ENCODE measurements at places on chromosomes 3 and 15. TPM values are rescaled to one million over a fixed set of nuclear protein-coding genes. Genes with fewer than 3 reads are reported as not detected.

CIB2 gene
- 8.3 TPM for total RNA-seq

PARP9 gene
- 12.7 TPM for total RNA-seq

TMCC1 gene
- total RNA-seq = 38.3 TPM

LHFPL4 gene
- not detected for total RNA-seq

MASP1 gene
- 188 TPM for total RNA-seq

SNAP23 gene
- total RNA-seq = 29.9 TPM

DNA sequence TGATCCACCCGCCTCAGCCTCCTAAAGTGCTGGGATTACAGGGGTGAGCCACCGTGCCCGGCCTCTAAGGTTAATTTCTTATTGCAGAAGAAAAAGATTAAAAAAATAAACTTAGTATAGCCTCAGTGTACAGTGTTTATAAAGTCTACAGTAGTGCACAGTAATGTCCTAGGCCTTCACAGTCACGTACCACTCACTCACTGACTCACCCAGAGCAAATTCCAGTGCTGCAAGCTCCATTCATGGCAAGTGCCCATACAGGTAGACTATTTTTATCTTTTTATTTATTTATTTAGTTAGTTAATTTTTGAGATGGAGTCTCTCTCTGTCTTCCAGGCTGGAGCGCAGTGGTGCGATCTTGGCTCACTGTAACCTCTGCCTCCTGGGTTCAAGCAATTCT is 3.2 kb upstream of the FLNB start:
- H3K4me3 ChIP-seq = no peak overlapping the region
- H3K27me3 ChIP-seq = no peaks in the 10 kb centered on the region
- H3K27ac ChIP-seq = no peak overlapping the region
- DNase-seq = no peak
- no peaks in the 10 kb centered on the region for H3K36me3 ChIP-seq

DNA sequence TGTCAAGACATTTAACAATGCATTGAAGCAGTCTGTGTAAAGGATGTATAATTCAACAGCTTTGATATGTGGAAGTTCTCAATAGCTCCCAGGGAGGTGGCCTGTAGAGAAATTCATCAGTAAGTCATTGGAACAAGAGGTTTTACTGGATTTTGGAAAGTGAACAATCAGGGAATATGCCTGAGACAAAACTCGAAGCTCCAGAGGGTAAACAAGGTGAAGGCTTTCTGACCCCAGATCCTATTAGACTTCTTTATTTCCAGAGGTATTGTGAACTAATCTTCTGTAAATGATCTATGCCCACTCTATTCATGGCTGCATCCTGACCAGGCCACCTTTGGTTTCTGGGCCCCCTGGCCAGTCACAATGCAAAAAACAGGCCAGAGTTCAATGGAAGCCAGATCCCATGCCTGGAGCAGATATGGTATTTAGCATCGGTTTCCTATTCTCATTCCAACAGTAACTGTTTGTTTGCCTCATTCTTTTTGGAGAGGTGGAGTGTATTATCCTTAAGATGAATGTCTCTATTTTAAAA is 177.3 kb downstream of the SATB1 start:
- no peaks in the 10 kb centered on the region for H3K36me3 ChIP-seq
- no peak overlapping the region for H3K4me3 ChIP-seq
- no peaks in the 10 kb centered on the region for H3K27me3 ChIP-seq
- no peak overlapping the region for H3K27ac ChIP-seq

GRCh38 chr3:38109580-38110313 is 27.2 kb downstream of the ACAA1 start:
- H3K27ac ChIP-seq = no peak overlapping the region
- no peaks in the 10 kb centered on the region for H3K27me3 ChIP-seq
- peak; percentile 12 for DNase-seq
- H3K4me3 ChIP-seq = no peak overlapping the region

DNA sequence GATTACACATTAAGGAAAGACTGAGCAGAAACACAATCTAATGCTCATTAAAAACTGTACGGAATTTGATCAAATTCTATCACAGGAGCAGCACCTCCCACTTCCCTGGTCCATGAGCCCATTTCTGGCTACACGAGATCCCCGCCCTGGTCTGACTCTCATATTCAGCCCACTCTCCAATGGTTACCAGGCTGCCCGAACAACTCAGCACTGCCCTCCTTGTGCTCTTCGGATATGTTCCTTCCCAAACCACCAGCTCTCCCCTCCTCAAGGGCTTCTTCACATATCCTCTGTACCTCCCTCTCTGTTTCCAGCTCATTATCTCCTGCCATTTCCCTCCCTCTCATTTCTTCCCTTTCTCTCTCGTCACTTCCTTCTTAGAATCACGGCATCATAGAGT is 180.5 kb downstream of the RSL24D1 start:
- no peak for DNase-seq
- H3K27ac ChIP-seq = no peak overlapping the region
- no peaks in the 10 kb centered on the region for H3K27me3 ChIP-seq
- H3K36me3 ChIP-seq = no peaks in the 10 kb centered on the region
- H3K4me1 ChIP-seq = no peaks in the 10 kb centered on the region

GRCh38 chr15:76582550-76582949 is 246.0 kb downstream of the ISL2 start:
- DNase-seq = no peak
- H3K4me3 ChIP-seq = no peak overlapping the region
- H3K27ac ChIP-seq = no peak overlapping the region
- H3K4me1 ChIP-seq = peaks cover 2% of the 10 kb centered on the region
- H3K27me3 ChIP-seq = no peaks in the 10 kb centered on the region

DNA sequence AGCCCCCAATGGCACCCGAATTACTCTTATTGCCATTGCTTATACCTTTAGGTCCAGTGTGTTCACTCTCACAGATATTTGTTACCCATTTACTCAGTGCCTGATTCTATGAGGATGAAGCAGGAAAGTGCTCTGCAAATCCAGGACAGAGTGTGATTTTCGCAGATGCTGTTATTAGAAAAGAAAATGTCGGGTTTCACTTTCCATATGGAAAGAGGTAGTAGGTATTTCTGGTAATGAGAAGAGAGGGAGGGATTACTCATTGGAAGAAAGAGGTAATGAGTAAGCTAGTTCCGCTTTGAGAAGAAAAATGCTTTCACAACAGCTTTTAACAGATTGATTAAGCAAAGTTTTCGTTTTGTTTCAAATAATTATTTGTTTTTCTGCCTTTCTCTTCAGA is 336.3 kb upstream of the CFAP20DC start:
- no peak overlapping the region for H3K4me3 ChIP-seq
- H3K27ac ChIP-seq = no peak overlapping the region
- H3K27me3 ChIP-seq = no peaks in the 10 kb centered on the region
- H3K4me1 ChIP-seq = no peaks in the 10 kb centered on the region
- DNase-seq = no peak

GRCh38 chr3:56998076-56998529 is 62.4 kb upstream of the SPATA12 start:
- H3K27me3 ChIP-seq = no peaks in the 10 kb centered on the region
- no peak for DNase-seq
- no peaks in the 10 kb centered on the region for H3K4me1 ChIP-seq
- no peak overlapping the region for H3K4me3 ChIP-seq

DNA sequence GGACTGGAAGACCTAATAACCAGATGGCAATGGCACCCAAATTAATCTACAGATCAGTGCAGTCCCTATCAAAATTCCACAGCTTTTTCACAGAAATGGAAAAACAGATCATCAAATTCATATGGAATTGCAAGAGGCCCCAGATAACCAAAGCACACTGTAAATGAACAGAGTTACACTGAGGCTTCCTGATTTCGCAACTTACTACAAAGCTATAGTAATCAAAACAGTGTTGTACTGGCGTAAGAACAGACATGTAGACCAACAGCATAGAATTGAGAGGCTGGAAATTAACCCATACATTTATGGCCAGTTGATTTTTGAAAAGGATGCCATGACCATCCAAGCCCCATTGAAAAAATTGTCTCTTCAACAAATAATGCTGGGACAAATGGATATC is 16.2 kb downstream of the XPC start:
- no peak overlapping the region for H3K27ac ChIP-seq
- H3K4me1 ChIP-seq = no peaks in the 10 kb centered on the region
- H3K36me3 ChIP-seq = peaks cover 94% of the 10 kb centered on the region
- H3K27me3 ChIP-seq = no peaks in the 10 kb centered on the region
- no peak for DNase-seq

DNA sequence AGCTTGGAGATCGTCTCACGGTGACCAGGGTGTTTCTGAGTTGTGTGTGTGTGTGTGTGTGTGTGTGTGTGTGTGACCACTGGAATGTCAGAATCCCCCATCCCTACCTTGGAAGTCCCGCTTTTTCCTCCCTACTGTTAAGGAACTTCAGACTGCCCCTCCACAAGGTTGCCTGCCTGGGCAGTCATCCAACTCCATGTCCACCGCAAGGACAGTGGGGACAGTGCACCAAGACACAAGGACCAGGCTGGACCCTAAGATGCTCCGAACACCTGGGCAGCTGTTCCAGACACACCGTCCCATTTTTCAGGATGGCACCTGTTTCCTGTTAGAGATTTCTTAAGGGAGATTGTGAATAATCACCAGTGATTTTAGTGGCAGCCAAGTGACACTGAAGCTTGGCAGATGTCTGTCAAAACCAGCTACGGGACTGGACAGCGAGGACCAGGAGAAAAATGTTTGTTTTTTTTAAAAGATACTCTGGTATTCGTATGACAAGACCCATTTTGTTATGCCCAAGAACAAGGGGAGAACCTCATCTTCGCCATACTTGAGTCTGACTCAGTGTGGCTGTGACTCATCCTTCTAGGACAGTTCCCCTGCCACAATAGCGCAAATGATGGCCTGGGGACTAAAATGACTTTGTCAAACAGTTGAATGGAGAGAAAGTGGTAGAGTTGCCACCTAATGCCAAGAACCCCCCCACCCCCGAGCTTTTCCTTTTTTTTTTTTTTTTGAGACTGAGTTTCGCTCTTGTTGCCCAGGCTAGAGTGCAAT is 15.5 kb downstream of the PAQR9 start:
- H3K36me3 ChIP-seq = no peaks in the 10 kb centered on the region
- H3K27ac ChIP-seq = no peak overlapping the region
- H3K4me1 ChIP-seq = no peaks in the 10 kb centered on the region
- H3K4me3 ChIP-seq = no peak overlapping the region
- DNase-seq = no peak

DNA sequence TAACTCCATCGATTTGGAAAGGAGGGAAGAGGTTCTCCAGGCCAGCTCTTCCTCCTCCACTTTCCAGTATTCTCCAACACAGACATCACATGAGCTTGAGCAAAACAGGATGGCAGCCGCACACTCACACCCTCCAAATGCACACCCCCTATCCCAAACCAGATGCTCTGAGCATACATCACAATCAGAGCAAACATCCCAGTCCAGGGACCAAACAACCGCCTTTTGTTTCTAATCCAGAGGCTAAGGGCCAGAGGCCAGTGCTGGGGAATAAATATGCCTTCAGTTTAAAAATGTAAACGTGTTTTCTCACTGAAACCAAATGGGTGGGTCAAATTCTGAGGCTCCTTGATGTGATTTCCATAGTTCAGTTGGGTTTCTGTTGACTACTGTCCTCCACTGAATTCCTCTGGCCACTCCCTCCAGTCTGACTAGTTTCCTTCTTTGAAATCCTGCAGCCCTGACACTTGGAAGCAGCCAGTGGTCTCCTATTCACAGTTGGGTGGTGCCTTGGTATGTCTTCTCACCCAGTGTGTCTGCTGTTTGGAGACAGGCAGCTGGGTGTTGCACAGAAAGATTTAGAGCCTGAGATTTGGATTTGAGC is 19.2 kb upstream of the MFGE8 start:
- H3K36me3 ChIP-seq = no peaks in the 10 kb centered on the region
- no peaks in the 10 kb centered on the region for H3K27me3 ChIP-seq
- H3K27ac ChIP-seq = peak overlapping the region; percentile 75
- DNase-seq = peak; percentile 47

DNA sequence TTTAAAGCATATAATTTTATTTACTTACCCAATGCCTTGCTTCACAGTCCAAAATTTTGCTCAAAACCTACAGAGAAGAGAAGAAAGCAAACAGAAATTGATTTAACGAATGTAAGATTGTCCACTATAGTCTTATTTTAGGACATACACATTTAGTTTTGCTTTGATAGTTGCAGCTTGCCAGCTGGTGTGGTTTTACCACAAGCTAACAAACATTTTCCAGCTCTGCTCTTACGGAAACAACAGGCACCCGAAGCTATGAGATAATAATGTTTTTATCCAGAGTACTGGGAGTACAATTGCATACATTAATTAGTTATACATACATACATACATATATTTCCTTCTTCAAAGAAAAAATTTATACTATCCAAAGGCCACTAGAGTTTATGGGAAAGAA is 10.4 kb downstream of the BCL6 start:
- no peaks in the 10 kb centered on the region for H3K27me3 ChIP-seq
- no peak for DNase-seq
- H3K4me1 ChIP-seq = peaks cover 33% of the 10 kb centered on the region
- H3K27ac ChIP-seq = peak overlapping the region; percentile 100
- no peak overlapping the region for H3K4me3 ChIP-seq

GRCh38 chr15:54482251-54482650 is 504.0 kb downstream of the UNC13C start:
- DNase-seq = no peak
- no peaks in the 10 kb centered on the region for H3K27me3 ChIP-seq
- H3K36me3 ChIP-seq = no peaks in the 10 kb centered on the region
- no peak overlapping the region for H3K27ac ChIP-seq
- no peak overlapping the region for H3K4me3 ChIP-seq
- H3K4me1 ChIP-seq = no peaks in the 10 kb centered on the region

DNA sequence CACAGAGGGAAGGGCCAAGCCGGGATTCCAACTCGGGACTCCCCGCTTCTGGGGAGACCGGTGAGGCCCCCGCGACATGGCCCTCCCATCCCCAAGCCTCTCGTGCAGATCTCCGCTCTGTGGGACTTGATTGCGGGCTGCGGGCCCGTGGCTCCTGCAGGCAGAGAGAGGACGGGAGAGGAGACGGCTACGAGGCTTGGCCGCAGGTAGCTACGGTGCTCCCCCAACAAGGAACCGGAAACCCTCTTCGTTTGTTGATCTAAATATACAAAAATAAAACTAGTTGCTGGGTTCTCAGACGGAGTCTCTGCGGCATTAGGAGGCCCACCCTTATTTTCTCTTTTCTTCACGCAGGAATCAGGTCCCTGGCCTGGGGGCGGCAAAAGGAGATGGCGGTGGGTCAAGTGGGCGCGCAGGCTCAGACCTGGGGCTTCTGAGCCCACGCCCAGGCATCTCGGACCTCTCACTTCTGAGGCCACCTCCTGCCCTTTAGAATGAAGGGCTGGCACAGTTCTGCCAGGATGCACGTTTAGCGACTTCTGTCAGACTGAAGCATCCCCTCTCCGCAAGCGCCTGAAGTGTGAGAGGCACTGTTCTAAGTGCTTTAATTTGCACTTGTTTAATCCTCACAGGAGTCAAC is 10.9 kb downstream of the GNB5 start:
- H3K4me1 ChIP-seq = peaks cover 13% of the 10 kb centered on the region
- no peaks in the 10 kb centered on the region for H3K36me3 ChIP-seq
- H3K27me3 ChIP-seq = no peaks in the 10 kb centered on the region
- no peak overlapping the region for H3K27ac ChIP-seq
- H3K4me3 ChIP-seq = peak overlapping the region; percentile 66
- no peak for DNase-seq

GRCh38 chr3:16102905-16103364 is 71.5 kb upstream of the GALNT15 start:
- no peak overlapping the region for H3K4me3 ChIP-seq
- H3K27ac ChIP-seq = peak overlapping the region; percentile 40
- peaks cover 12% of the 10 kb centered on the region for H3K4me1 ChIP-seq
- DNase-seq = no peak
- H3K36me3 ChIP-seq = no peaks in the 10 kb centered on the region
- H3K27me3 ChIP-seq = no peaks in the 10 kb centered on the region
